ENCODE measurements at places on chromosomes 7 and 10. TPM values are rescaled to one million over a fixed set of nuclear protein-coding genes. Genes with fewer than 3 reads are reported as not detected.

- DNase-seq, result no peak
Observed at GRCh38 chr7:132486274-132486610, 90.0 kb downstream of the PLXNA4 start.

DNA sequence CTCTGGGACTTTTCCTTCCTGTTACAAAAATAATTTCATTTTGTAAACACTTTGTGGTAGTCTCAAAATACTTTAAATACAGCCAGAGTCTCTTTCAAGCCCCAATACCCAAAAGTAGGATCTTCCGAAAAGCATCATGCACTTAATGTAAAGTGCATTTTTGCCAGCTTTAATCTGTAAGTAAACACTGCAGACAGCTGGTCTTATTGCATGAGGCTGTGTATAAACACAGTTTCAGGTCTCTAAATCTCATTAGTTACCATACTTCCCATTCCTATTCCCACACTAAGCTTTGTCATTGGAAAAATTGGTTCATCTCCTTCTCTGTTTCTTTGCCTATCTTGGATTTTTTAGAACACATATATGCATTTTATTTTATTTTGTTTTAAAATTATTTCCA, 87.6 kb upstream of the GNAI1 start:
- no peak for DNase-seq

DNA sequence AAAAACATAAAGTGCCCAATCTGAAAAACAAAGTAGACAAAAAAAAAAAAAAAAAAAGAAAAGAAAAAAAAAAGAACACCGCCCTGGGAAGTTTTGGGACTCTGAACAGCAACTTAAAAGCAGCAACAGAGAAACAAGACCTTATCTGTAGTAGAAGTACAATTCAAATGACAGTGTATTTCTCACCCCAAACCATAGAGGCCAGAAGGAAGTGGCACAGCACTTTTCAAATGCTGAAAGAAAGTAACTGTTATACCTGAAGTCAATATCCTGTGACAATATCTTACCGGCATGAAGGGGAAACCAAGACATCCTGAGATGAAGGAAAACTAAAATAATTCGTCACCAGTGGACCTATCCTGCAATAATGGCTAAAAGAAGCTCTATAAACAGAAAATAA, 112.1 kb downstream of the DNAJC1 start:
- no peak for DNase-seq

DNA sequence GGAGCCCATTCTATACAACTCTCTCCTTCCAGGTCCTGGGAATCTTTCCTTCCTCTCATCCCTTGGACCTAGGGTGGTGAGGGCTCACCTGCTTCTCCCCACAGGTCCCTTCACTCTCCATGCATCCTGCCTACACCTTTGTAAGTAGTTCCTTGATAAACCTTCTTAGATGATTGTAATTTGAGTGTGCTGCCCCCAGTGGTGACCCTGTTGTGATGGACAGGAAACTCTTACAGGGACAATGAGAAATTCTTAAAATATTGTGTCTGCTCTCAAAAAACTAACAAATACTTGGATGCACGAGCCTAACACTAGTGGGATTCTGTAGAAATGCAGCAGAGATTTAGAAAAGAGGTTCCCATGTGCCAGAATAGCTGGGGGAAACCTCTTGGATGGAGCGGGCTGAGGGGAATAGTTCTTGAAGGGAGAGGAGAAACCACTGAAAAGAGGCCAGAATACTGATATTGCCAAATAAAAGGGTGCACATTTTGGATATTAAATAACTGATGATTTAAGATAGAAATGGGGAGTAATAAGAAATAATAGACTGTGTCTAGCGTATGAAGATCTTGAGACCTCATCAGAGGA, 6.7 kb upstream of the PAXIP1 start:
- DNase-seq, result no peak

DNA sequence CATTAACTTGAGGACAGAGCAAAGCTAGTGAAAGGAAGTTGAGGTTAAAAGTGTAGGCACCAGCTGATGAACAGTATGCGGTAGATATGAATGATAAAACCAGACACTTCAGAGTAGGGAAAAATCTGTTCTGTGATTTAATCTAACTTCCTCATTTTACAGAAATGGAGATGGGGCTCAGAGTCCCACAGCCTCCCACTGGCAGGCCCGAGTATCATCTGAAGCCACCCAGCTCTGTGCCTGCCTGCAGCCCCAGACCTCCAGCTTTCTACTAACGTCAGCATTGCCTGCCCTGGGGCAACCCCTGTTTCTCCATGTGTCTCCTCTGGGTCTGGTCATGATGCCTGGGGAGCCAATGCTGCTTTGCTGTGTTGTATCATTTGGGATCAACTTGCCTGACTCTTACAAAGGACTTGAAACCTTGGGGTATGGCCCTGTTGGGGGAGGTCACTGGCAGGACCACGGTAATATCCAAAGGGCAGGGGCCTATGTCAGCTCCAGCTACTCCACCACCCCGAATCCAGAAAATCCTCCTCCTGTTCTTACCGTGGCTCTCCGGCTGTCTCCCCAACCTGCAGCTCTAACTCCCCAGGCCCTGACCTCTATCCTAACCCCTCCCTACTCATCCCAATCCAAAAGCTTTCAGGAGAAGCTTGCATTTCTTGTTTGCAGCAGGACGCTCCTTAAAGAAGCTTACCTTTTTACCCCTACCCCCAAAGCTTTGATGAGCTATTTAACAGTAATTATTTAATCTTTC, 56.2 kb upstream of the NPY start:
- DNase-seq, result no peak

GRCh38 chr10:50874723-50875122, 10.7 kb downstream of the A1CF start:
- no peak for DNase-seq

- DNase-seq, result no peak
Observed at GRCh38 chr10:21497177-21497807, 28.2 kb downstream of the SKIDA1 start.

Gene PTPN12
- 30.8 TPM for polyA plus RNA-seq

Gene HPSE2
- polyA plus RNA-seq, result 0.04 TPM

Gene EGR2
- 1.9 TPM for polyA plus RNA-seq

All from BJ (cell line).